ENCODE measurements at places on chromosomes 6 and 20.

DNA sequence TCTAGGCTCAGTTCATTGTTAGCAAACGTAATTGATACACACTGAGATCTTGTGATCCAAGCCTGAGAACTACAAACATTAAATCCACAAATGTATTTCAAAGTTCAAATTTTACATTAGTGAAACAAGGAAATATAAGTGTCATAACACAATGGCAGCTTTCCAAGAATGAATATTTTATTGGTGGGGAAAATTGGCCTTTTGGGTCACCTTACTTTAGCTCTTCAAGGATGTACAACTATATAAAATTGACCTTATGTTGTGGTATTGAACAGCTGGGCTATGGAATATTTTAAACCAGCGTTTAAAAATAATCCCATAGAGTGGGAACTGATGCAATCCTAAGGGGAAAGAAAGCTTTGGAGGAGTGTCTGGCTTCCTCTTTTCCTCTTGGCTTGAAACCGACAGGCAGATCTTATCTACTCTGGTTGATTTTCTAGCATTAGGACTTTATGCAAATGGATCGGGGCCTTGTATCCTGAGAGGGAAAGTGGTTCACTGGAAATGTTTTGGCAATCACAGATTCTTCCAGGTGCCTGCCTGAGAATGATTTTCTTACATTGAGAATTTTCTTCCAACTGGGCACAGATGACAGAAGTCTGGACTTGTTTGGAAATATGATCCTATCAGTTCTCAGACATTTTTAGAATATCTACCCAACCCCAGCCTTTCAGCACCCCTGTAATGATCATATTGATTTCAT lies 184.8 kb upstream of the ECI2 start:
- no peak for DNase-seq

DNA sequence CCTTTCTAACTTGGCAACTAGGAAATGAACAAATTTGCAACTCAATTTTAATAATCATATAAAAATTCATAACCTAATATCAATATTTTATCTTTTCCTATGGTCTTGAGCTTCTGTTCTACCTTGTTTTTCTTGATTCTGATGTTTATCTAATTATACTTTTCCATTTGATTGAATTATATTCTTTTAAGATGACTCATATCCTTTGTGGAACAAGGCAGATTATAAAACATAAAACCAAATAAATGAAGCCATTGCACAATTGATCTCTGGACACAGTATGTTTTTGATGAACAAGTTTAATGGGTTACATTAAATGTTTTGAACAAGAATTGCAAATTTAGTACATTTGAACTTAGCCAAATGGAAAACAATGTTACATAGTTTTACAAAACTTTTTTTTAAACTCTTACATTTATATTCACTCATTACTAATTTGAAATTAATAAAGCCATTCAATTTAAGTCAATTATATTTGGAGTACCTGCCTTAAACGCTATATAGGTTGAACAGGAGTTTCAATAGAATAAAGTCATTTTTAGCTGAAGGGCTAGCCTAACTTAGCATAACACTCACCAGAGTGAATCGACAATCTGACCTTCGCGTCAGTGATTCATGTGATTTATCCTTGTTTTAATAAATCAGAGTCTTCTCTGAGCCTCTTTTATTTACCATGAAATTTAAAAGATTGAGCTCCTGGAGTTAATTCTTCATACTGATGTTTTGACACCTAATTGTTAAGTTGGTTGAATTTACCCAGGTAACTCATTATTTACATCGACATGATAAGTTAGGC lies 3.8 kb downstream of the NCOA7 start:
- no peak for DNase-seq

DNA sequence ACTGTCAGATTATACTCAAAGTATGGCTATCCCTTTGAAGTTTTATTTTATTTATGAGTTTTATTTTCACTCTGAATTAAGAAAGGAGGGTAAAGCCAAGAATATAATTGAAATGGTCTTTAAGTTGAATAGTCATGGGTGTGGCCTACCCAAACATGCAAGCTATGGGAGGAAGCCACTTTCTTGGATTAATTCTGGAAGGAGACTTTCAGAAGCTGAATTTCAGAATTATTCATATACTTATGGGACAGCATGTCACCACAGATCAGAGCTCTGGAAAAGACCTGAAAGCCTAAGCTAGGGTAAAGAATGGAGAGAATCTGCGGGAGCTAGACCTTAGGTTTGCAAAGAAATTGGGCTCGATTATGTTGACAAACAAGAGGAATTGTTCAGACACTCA lies 242.4 kb upstream of the FKBP1C start:
- DNase-seq: no peak

DNA sequence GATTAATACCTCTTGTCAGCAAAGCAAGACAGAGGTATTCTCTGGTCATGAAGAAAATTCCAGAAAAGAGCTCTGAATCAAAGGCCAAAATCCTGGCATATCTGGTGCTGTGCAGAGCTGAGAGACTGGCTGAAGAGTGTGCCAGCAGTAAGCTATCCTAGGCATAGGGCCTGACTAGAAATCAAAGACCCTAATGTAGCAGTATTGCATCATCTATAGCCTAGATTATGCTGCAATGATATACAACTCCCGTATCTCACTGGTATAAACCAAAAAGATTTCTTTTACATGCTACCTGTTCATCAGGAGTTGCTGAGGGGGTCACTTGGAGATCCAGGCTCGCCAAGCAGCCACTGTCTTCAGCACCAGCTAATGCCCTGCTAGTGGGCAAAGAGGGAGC lies 30.9 kb upstream of the TRIM39 start:
- DNase-seq: no peak

DNA sequence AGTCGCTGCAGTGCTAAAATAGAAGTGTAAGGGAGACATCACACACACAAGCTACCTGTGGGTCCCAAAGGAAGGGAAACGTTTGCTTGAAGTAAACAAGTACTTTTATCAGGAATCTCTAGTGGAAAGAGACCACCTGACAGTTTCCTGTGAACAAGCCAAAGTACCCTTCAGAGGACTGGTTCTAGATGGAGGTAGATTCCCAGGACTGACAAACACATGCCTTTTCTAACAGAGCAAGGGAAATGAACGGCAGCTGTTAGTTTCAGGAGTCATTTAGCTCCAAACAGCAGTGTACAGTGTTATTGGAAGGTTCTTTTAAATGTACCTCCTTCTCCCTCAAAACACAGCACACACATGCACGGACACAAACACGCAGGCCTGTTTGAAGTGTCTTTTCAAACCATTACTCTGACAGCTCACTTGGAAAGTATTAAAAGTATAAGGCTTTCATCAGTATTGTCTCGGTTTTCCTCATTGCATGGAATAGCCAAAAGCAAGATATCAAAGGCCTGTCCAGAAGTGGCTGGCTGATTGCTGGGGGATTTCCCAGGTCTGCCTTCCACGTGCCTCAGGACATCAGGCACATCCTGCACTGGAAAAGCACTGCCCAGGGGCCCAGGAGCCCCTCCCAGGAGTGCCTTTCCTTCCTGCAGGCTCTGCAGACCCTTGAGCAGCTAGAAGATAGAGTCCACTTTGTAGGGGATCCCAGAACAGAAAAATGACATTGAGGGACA lies 393.2 kb upstream of the SOX4 start:
- DNase-seq: no peak

Data from hematopoietic multipotent progenitor cell treated with erythropoietin and hydrocortisone succinate and interleukin-3 and kit ligand, for 17 days (in vitro differentiated cells).